ENCODE measurements at places on chromosomes 12 and 14. TPM values are rescaled to one million over a fixed set of nuclear protein-coding genes. Genes with fewer than 3 reads are reported as not detected.

The PTCSC3 gene
- not detected for total RNA-seq

The SLC5A8 gene
- not detected for total RNA-seq

The SIX1 gene
- 2.6 TPM for total RNA-seq

GRCh38 chr14:77000340-77001270 is 27.9 kb downstream of the IRF2BPL start:
- no peak for DNase-seq

DNA sequence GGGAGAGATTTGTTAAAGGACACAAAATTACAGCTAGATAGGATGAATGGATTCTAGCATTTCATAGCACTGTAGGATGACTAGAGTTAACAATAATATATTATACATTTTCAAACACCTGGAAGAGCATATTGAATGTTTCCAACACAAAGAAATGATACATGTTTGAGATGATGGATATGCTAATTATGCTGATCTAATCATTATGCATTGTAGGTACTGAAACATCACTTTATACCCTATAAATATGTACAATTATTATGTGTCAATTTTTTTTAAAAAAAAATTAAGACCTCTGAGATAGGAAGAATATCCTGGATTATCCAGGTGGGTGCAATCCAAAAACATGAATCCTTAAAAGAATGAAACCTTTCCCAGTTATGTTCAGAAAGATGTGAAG is 100.3 kb upstream of the CPNE8 start:
- DNase-seq = no peak

- no peak for DNase-seq
Measured at GRCh38 chr12:104697186-104697585, 240.4 kb downstream of the CHST11 start.

DNA sequence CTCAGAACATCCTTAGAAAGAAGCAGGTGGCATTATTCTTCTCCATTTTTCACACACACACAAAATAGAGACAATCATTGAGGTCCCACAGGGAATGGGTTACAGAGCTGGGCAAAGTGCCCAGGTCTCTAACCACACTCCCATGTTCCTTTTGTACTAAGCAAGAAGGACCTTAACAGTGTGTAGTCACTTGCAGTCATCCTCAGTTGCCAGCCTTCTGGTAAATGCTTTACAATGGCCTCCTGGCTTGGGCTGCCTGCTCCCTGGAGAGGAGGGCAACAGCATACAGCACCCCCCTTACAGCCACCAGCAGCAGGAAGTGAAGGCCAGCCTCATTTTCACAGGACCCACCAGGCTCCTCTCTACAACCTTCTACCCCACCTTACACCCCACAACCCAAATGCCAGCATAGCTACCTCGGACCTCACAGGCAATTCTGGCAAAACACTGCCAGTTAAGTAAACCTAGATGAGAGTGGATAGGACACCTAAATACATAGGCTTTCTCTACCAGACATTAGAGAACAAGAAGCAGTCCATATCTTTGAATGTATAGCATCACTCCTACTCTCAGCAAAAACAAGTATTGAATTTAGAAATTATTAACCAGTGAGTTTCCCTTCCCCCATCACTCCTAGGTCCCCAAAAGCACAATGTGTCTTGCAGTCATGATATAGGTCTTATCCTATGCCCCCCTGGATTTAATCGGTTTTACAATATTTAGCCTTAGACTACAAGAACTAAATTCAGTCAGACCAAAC is 88.1 kb downstream of the PPP2R5E start:
- no peak for DNase-seq

DNA sequence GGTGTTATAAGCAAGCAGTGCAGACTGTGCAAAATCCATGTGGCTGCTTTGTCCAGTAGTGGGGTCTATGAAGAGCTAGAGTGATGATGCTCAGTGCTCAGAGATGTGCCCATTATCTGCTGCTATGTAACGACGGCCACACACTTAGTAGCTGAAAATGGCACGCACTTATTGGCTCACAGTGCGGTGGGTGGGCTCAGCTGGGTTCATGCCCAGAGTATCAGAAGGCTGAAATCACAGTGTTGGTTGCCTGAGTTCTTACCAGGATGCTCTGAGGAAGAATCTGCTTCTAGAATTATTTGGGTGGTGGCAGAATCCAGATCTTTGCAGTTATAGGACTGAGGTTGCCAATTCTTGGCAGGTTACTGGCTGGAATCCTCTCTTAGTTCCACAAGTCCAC is 124.7 kb downstream of the SLC15A4 start:
- peak; percentile 33 for DNase-seq

The DCN gene
- 1,241 TPM for total RNA-seq

The PARP2 gene
- total RNA-seq = 9.8 TPM

- no peak for DNase-seq
Measured at GRCh38 chr12:97474161-97474560, 11.6 kb downstream of the RMST start.

GRCh38 chr14:68016255-68016914 is 196.8 kb downstream of the RAD51B start:
- no peak for DNase-seq

Measured in mesenteric fat pad (tissue), 1 donor.